ENCODE measurements at places on chromosomes 3 and 15. TPM values are rescaled to one million over a fixed set of nuclear protein-coding genes. Genes with fewer than 3 reads are reported as not detected.
A peak's percentile ranks its signal among the peaks of the same experiment; 100 is the strongest.

- no peak overlapping the region for H3K4me3 ChIP-seq
- DNase-seq = no peak
- no peak overlapping the region for H3K27ac ChIP-seq
- H3K36me3 ChIP-seq = no peaks in the 10 kb centered on the region
Measured at GRCh38 chr3:98545940-98546339, 14.2 kb downstream of the GPR15 start.

GRCh38 chr15:52256366-52256765 is 39.2 kb downstream of the MYO5C start:
- H3K4me1 ChIP-seq = peaks cover 14% of the 10 kb centered on the region
- no peak overlapping the region for H3K27ac ChIP-seq
- no peaks in the 10 kb centered on the region for H3K27me3 ChIP-seq
- peak; percentile 69 for DNase-seq

KNG1 gene
- not detected for total RNA-seq

DNA sequence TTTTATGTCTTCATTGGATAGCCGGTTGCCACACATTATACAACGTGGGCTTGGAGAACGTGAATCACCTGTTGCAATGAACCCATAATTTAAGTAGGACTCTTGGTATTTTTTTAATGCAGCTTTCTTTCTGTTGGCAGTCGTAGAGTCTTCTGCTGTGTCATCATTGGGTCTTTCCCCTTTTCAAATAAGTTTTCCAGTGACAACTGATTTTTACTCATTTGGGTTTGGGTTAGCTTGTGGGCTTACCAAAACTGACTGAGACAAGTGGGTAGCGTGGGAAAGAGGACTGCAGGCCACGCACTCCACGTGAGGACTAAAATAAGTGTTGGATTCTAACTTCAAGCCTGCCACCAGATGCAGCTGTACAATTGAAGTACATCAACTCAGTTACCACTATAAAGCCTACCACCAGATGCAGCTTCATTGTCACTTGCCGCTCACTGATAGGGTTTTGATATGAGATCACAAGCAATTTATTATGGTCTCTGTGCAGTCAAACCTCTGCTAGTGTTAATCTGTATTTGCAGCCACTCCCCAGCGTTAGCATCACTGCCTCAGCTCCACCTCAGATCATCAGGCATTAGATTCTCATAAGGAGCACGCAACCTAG is 6.4 kb upstream of the CAPN7 start:
- DNase-seq = no peak
- H3K4me3 ChIP-seq = no peak overlapping the region
- no peak overlapping the region for H3K27ac ChIP-seq
- H3K27me3 ChIP-seq = no peaks in the 10 kb centered on the region
- no peaks in the 10 kb centered on the region for H3K36me3 ChIP-seq
- H3K4me1 ChIP-seq = no peaks in the 10 kb centered on the region

DNA sequence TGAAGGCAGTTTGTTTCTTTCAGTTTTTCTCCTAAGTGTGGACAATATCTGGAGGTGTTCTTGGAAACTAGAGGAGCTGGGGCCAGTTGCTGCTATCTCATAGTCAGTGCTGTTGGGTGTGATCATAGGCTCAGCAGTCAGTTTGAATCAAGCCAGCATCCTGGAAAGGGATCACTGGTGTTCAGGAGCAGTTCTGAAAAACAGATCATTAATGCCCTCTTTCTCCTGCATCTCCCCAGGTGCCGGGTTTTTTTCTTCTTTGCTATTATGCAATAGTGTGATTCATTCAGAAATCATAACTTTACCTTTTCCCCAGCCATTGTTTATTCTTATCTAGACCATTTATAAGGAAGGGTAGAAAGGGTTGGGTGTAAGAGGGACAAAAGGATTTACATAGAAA is 24.0 kb downstream of the LNP1 start:
- peak overlapping the region; percentile 45 for H3K27ac ChIP-seq
- H3K27me3 ChIP-seq = no peaks in the 10 kb centered on the region
- DNase-seq = no peak

GRCh38 chr3:65569845-65570405 is 468.8 kb downstream of the MAGI1 start:
- H3K36me3 ChIP-seq = no peaks in the 10 kb centered on the region
- H3K4me3 ChIP-seq = no peak overlapping the region
- no peak for DNase-seq
- H3K27ac ChIP-seq = no peak overlapping the region

RHCG gene
- total RNA-seq = not detected

RARRES1 gene
- not detected for total RNA-seq

DNA sequence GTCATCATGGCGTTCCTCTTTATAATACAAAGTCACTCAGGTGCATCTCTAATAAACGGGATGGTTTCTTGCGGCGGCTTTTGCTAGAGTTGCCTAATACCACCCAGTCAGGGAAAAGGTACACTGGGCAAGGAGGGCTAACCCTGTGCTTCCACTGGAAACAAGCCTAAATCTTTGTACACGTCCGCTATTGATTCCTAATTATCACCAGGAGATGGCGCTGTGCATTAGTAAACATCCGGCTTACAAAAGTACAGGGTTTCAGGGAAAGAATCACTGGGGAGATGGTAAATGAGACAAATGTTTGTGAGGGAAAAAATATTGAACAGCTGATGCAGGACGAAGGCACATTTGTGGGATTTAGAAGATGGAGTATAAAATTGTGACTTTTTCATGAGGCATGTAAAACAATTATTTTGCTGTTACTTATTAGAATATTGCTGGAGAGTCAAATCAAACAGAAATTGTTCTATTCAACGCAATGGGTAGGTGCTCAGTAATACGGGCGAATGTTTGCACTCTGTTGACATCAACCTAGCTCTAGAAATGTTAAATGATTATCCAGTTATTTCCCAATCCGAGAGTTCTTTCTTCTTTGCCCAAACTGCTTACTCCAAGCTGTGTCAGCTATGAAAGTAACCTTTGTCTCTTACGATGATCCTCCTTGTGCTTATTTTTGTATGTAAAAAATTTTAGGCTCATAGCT is 50.6 kb downstream of the GMNC start:
- no peak overlapping the region for H3K27ac ChIP-seq
- no peaks in the 10 kb centered on the region for H3K27me3 ChIP-seq
- no peak overlapping the region for H3K4me3 ChIP-seq

- no peak for DNase-seq
- no peaks in the 10 kb centered on the region for H3K27me3 ChIP-seq
- H3K4me3 ChIP-seq = no peak overlapping the region
- no peaks in the 10 kb centered on the region for H3K4me1 ChIP-seq
- no peaks in the 10 kb centered on the region for H3K36me3 ChIP-seq
- H3K27ac ChIP-seq = no peak overlapping the region
Measured at GRCh38 chr3:72694398-72694797, 153.8 kb downstream of the SHQ1 start.

ARL14 gene
- total RNA-seq = not detected

DNA sequence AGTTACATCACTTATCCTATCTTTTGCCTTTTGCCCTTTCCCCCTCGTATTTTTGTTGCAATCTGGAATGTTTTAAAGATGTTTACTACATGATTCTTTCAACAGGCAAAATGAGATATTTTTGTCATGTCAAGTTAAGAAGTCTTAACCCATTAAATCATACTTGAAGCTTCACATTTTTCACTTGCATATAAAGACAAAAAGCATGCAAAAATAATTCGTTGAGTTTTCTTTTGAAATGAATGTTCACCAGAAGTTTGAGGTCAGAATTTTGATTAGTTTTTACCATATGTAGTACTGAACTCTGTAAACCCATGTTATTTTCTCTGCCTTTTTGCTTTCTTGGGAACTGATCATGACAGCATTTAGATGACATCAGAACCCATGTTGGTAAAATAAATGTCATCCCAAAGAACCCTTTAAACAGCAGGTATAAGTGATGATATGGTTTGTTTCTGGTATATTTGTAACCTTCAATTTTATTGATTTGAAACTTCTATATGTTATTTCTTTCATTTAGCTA is 188.5 kb downstream of the GHSR start:
- no peaks in the 10 kb centered on the region for H3K36me3 ChIP-seq
- H3K27ac ChIP-seq = no peak overlapping the region
- H3K27me3 ChIP-seq = no peaks in the 10 kb centered on the region
- H3K4me3 ChIP-seq = no peak overlapping the region

DNA sequence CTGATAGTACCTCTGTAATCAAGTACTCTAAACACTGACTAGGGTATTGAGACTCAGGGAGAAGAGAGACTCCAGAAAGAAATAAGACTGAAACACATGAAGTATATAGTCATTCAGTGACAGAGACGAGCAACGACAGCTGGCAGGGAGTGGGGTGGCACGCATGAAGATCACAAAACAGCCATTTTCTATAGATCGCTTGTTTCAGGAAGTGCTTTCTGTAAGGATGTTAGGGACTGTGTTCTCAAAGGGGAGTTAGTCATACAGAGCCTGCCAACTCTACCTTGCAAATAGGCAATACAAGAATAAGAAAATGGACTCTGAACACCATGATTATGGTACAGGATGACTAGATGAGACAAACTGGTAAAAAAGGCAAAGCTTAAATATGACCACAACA is 139.5 kb downstream of the TBL1XR1 start:
- no peaks in the 10 kb centered on the region for H3K27me3 ChIP-seq
- peaks cover 28% of the 10 kb centered on the region for H3K4me1 ChIP-seq
- DNase-seq = peak; percentile 4
- no peak overlapping the region for H3K27ac ChIP-seq
- H3K4me3 ChIP-seq = no peak overlapping the region
- H3K36me3 ChIP-seq = no peaks in the 10 kb centered on the region

- no peaks in the 10 kb centered on the region for H3K4me1 ChIP-seq
- H3K27me3 ChIP-seq = no peaks in the 10 kb centered on the region
- H3K4me3 ChIP-seq = no peak overlapping the region
Measured at GRCh38 chr15:25052191-25052999, 97.6 kb downstream of the SNRPN start.

DNA sequence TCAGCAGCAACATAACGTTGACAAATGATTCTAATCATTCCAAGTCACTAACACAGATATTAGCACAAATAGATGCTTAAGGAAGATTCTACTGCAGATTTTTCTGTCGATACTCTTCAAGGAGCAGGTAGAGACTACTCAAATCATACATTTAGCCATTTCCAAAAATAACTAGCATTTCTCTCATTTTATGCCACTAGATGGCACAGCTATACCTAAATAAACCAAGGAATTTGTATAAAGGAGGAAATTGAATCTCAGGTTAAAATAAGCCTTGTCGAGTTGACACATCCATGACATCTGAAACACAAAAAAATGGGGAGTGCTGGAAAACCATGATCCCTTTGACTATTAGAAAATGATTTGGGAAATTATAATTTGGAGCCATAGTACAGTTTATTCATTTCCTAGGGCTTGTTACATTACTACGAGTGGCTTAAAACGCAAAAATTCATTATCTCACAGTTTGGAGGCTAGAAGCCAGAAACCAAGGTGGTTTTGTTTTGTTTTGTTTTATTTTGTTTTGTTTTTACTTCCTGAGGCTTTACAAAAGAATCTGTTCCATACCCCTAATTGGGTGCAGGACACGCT is 59.5 kb upstream of the STRIT1 start:
- H3K36me3 ChIP-seq = no peaks in the 10 kb centered on the region
- no peaks in the 10 kb centered on the region for H3K27me3 ChIP-seq
- no peak overlapping the region for H3K4me3 ChIP-seq
- no peaks in the 10 kb centered on the region for H3K4me1 ChIP-seq
- DNase-seq = no peak

SMCO1 gene
- total RNA-seq = not detected

GRCh38 chr15:35690698-35691116 is 144.7 kb upstream of the DPH6 start:
- H3K27me3 ChIP-seq = no peaks in the 10 kb centered on the region
- H3K27ac ChIP-seq = no peak overlapping the region
- H3K4me1 ChIP-seq = no peaks in the 10 kb centered on the region
- no peak overlapping the region for H3K4me3 ChIP-seq

DNA sequence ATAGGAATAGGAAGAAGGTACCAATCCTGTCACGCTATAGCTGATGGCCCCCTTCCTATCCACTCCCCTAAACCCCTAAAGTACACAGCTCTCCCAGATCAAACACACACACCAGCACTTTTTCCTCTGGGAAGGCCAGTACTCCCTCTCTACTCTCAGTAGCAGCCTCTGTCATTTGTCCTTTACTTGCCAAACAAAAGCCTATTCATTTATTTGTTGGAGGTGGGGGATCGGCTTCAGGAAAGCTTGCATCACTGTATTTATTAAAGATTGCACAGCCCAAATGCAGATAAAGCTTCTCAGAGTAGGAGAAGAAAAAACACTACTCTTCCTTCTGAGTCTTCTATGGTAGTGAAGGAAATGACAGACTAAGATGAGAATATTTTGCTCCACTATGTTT is 429.7 kb upstream of the RASGRP1 start:
- H3K4me3 ChIP-seq = no peak overlapping the region
- H3K36me3 ChIP-seq = no peaks in the 10 kb centered on the region
- DNase-seq = no peak
- H3K27me3 ChIP-seq = peaks cover 4% of the 10 kb centered on the region
- H3K27ac ChIP-seq = no peak overlapping the region
- H3K4me1 ChIP-seq = no peaks in the 10 kb centered on the region

DNA sequence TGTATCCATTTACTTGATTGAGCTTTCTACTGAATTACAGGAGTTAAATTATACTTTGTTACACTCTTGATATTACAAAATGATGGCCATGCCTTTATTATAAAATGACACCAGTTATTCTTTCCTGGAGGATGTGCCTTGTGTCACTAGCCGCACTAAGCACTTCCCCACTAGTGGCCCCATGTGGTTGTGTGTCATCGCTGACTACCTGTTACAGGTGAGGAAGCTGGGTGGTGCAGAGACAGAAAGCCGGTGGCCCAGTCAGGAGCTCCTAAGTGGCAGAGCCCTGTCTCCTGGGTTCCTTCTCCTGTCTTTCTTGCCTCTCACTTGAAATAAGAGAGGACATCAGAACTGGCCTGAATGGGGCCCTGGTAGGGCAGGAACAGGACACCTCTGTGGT is 96.8 kb downstream of the IGF1R start:
- no peaks in the 10 kb centered on the region for H3K36me3 ChIP-seq
- H3K4me3 ChIP-seq = no peak overlapping the region
- peaks cover 19% of the 10 kb centered on the region for H3K4me1 ChIP-seq
- H3K27ac ChIP-seq = no peak overlapping the region
- no peak for DNase-seq

DNA sequence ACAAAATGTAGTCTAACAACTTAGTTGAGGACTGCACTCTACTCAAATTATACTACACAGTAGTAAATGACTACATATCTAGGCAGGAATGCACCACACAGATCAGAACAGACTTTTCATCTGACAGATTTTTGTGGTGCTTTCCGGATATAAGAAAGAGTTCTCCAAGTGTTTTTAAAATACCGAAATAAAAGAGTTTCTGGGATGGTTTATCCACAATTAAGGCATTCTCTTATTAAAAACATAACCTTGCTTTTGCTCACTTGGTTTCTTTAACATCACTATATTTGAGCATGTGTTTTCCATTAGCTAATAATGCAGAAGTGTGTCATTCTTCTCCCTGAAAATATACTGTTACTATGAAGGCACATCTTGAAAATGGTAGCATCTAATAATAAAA is 132.9 kb downstream of the MAGI1 start:
- H3K4me1 ChIP-seq = no peaks in the 10 kb centered on the region
- no peak overlapping the region for H3K4me3 ChIP-seq
- no peak for DNase-seq
- H3K36me3 ChIP-seq = no peaks in the 10 kb centered on the region

GRCh38 chr3:127174715-127175140 is 18.2 kb upstream of the PRR23E start:
- no peak for DNase-seq
- H3K27me3 ChIP-seq = no peaks in the 10 kb centered on the region
- H3K27ac ChIP-seq = no peak overlapping the region
- H3K4me1 ChIP-seq = no peaks in the 10 kb centered on the region
- H3K36me3 ChIP-seq = no peaks in the 10 kb centered on the region
- no peak overlapping the region for H3K4me3 ChIP-seq

SLC2A2 gene
- not detected for total RNA-seq

Data from CD8-positive, alpha-beta memory T cell (primary cell).